Stimulated activated CD4-positive, alpha-beta T cell treated with anti-CD3 and anti-CD28 coated beads, Interleukin-2, amount 100 ng/mL, for 4 hours (primary cell): ENCODE measurements at places on chromosomes 1 and 21.
A peak's percentile ranks its signal among the peaks of the same experiment; 100 is the strongest.

- DNase-seq, result no peak
Measured at GRCh38 chr1:226443439-226443838, 35.5 kb upstream of the PARP1 start.

GRCh38 chr1:67766141-67766978 is 66.9 kb downstream of the GNG12 start:
- DNase-seq, result no peak

- peak; percentile 83 for DNase-seq
Measured at GRCh38 chr1:172532183-172532699, 709 bp upstream of the SUCO start.

GRCh38 chr1:40945491-40945973 is 34.0 kb upstream of the CTPS1 start:
- no peak for DNase-seq

- no peak for DNase-seq
Measured at GRCh38 chr21:18467715-18468114, 64.1 kb upstream of the TMPRSS15 start.

DNA sequence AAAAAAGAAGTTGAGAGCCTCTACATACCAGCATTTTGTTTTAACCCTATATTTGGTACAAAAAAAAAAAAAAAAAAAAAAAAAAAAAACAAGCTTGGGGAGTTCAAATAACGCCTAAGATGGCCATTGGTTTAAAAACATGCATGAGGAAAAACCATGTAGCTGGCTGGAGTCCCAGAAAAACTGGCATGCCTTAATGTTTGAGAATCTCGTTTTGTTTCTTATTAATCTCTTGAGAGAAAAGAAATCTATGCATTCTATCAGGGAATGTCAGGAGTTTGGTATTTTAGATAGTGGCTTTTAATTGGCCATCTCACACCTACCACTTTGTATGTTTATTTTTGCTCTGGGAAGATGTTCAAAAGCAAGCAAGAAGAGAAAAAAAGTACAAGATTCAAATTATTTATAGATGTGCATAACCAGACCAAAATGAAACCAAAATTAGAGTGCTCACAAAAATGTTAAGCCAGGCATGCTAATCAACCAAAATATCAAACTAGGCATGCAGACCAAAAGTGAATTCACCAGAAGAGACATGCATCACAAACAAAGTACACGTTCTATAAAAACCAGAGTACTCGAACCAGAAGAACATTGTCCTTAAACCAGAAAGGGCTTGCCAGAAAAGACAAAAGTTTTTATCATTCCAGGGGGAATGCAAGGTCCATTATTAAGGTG is 156.6 kb downstream of the AK5 start:
- DNase-seq, result no peak

- no peak for DNase-seq
Measured at GRCh38 chr1:118992868-118993699, 4.9 kb upstream of the TBX15 start.

GRCh38 chr1:184836934-184837895 is 82.6 kb upstream of the EDEM3 start:
- DNase-seq, result no peak

GRCh38 chr1:215113776-215114153 is 31.2 kb downstream of the KCNK2 start:
- no peak for DNase-seq

GRCh38 chr1:180173451-180173850 is 18.8 kb downstream of the QSOX1 start:
- DNase-seq, result no peak

GRCh38 chr1:109191377-109191776 is 22.3 kb upstream of the SARS1 start:
- no peak for DNase-seq

DNA sequence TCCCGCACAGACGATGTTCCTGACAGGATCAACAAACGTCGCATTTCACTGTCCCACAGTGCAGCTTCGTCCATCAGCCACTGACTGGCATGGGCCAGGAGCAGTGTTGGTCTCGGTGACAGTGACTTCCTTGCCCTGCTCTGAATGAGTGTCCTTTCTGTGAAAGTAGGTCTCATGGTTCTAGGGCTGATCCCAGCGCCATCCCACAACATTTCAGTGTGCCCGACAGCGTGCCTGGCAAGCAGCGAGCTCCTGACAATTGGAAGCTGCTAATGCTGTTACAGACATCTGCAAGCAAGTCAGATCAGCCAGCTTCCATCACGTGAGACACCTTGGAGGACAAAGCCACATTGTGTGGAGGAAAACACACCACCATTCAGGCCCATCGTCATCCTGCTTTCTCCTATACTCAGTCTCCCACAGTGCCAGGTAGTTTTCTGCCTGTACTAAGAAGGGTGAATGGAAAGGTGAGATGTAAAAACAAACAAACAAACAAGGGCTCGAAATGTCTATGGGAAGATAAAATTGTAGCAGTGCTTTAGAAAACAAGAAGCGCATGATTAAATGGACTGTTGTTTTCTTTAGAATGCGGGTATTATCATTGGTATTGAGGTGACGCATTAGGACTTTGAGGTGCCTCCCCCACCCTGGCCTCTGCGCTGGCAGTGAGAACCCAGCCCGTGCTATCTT is 21.9 kb downstream of the ERRFI1 start:
- no peak for DNase-seq

DNA sequence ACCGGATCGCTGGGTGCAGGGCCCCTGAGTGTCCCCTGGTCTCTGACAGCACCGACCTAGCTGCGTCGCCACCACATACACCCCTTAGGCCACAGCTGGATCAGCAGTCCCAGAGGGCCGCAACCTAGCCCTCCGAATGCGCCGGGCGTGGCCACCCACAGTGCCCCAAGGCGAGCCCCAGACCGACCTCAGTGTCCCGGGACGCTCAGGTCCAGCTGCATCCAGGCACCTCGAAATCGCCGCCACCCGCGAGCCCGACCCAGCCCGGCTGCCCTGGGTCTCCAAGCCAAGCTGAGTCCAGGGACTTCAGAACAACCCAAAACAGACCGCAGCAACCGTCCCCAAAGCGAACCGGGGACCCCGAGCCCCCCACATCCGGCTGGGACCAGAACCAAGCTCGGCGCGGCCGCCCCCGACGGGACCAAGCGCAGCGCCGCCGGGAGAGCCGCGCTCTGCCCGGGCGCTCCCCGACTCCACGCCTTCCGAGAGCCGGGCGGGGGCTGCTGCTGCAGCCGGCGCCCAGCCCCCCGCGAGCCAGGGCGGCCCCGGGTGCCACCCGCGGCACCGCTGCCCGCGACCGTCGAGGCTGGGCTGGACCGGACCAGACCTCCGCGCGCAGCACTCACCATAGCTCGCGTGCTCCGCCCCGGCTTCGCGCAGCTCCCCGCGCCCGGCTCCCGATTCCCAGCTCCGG is 54.6 kb upstream of the ECE1 start:
- no peak for DNase-seq

DNA sequence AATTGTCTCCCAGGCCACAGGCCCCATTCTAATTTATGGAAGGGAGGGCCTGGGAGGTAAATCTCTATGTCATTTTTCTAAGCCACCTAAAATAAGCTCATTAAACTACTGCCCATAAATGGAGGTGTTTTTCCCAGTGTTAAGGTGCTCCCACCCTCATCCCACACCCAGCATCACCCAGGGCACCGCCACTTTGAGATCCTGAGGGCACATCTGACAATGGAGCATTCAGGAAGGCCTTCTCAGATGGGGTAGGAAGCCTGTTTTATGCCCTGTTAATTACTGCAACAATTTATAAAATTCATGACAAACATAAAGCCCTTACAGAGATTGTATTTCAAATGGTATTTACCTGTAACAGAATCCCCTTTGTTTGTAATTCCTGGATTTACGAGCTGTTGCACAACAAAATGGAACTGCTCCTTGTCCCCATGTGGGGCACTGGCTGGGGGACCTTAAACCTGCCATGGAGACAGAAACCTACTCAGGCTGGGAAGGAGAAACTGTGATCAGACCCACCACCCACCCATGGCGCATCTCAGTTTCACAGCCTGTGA is 319.5 kb upstream of the USP24 start:
- no peak for DNase-seq

DNA sequence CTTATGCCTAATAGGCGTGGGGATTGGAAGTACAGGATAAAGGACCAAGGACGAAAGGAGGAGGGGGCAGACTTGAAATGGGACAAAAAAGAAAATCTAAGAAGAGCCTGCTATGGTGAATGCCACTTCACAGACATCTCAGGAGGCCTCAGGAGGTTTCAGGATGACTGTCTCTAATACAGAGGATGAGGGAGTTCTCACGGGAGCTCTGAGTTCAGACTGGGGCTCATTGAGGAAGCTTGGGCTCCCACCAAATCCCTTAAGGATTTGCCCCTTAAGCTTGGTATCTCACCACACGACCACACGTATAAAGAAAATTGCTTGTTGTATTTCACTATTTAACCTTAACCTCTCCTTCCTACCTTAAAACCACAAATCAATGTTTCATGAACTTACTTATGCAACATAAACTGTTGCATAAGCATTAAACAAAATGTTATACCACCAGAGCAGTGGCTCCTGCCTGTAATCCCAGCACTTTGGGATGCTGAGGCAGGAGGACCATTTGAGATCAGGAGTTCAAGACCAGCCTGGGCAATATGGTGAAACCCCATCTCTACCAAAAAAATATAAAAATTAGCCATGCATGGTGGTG is 12.4 kb downstream of the SLC30A1 start:
- no peak for DNase-seq

DNA sequence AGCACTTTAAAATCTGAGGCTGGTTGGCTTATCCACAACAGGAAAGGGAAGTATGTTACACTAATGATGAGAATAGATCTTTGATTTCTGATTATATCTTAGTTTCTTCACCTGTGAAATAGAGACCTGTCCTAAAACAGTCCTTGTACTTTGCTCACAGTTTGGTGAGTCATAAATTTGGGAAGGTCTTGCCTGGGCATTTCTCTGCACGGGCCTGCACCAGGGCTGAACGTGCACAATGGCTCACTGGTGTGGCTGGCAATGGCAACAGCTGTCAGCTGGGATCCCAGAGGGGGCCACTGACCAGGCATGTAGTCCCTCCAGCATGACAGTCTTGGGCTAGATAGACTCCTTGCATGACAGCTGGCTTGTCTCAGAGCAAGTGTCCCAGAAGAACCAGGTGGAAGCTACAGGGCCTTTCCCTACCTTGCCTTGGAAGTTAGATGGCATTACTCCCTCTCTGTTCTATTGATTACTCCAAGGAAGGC is 367.4 kb downstream of the DISC1 start:
- DNase-seq, result no peak

GRCh38 chr1:180231936-180232335 is 1.9 kb downstream of the LHX4 start:
- DNase-seq, result no peak

GRCh38 chr1:208135354-208135753 is 108.8 kb downstream of the PLXNA2 start:
- no peak for DNase-seq
